ENCODE measurements at places on chromosomes 4 and X.

DNA sequence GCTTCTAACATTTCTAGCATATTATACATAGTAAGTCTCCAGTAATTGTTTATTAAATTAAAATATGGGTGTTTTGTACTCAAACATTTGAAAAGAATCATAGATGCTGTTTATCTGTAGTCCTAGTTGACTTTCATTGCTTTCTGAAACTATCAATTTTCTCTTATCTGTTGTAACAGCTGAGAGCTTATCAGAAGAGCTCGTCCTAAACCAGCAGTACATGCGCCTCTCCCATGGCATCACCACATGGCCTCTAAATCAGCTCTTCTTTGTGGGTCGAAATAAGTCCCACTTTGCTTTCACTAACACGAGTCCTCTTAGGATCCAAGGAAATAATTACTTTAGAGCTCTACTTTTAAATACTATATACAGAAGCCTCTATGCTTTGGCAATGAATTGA is 55.1 kb downstream of the PPP3CA start:
- DNase-seq: no peak

- DNase-seq: no peak
These were observed 121.0 kb upstream of the TEX13D start for GRCh38 chrX:124211312-124211942.

- DNase-seq: no peak
These were observed 59.3 kb upstream of the UBQLN2 start for GRCh38 chrX:56503941-56504673.

- DNase-seq: no peak
These were observed 235.7 kb downstream of the NKX6-1 start for GRCh38 chr4:84263415-84263814.

DNA sequence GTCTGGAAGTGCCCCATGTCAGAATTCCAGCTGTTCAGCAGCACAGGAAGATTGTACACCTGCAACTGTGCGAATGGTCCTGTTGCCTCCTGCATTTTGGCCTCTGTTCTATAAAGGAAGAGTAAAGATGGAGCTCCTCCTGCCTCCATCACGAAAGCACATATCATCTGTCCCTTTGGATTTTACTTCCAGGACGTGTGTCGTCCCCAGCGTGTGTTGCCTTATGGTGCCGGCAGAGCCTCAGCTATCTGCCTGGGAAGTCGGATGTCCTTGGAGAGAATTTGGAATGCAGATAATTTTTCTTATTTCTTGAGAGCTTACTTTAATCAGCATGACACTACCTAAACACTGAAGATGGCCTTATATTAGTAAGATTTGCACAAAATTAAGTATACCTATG is 97.7 kb downstream of the GATB start:
- DNase-seq: no peak

DNA sequence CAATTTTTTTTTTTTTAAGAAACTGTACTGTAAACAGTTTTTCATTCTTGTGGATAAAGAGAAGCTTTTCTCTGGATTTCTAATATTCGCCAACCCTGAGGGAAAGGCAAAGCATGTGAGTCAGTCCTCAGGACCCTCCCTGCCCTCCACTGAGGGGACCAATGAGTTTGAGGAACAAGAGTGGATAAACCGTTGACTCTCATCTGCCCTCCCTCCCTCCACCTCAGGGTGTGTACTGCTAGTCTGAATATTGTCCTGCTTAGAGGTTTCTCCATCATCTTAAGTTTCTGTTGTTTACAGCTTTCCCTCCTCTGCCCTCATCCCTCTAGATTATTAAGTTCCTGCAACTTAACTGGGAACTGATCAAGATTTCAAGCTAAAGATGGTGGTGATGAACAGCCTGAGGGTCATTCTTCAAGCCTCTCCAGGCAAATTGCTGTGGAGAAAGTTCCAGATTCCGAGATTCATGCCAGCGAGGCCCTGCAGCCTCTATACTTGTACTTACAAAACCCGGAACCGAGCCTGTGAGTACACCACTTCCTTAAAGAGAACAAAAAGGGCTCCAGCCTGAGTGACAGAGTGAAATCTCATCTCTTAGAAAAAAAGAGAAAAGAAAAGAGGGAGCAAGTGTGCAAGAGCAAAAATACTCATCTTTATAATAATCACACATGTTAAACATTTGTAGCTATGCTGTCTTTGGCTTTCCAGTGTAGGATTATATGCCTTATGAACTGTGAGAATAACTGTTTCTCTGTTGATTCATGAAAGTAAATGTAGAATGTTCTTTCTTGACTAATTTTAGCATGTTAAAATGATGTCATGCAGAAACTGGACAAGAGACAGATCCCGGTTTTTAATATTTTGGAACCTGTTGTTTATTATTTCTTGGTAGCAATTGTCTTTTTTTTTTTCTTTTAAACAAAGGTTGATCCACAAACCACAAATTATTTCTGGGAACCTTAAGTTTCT is 11.9 kb downstream of the CA5B start:
- DNase-seq: no peak

DNA sequence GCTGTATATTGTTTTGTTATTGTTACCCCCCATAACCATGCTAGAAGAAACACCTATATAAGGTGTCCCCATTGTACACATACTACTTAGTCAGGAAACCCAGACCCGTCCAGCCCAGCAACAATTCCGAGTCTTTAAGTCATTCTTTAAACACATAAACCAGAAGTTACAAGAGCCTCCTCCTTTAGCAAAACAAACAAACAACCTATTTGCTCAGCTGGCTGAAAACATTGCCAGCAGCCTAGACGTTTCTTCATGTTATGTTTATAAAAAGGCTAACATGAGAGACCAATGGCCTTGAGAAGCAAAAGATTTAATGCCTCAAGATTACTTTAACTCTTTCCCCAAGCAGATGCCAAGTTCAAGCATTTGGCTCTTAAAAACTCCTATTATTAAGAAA is 1.4 kb downstream of the ACOX3 start:
- no peak for DNase-seq

DNA sequence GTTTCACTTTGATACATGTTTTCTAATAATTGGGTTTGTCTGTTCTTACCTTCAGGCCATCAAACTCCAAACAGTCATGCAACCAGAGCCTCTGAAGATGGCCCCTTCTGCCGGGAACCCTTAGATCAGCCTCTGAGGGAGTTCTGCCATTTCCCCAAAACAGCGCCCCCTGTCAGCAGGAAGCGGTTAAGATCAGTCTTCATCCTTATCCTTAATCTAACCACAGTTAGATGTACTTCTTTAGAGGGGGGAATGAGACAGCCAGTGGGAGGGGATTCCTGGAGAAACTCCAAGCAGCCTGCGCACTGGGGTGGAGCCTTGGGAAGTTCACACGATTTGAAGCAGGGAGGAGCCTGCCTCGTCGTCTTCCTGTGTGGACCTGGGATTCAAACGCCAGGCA is 185.4 kb downstream of the INPP4B start:
- DNase-seq: no peak

- DNase-seq: no peak
These were observed 37.0 kb downstream of the GUCY1A1 start for GRCh38 chr4:155703486-155704247.

- DNase-seq: no peak
These were observed 356.8 kb upstream of the PCDH10 start for GRCh38 chr4:132792310-132792709.

GRCh38 chr4:47498899-47499298 is 13.8 kb downstream of the ATP10D start:
- DNase-seq: no peak

- no peak for DNase-seq
These were observed 64.2 kb downstream of the SPINK2 start for GRCh38 chr4:56757261-56757746.

DNA sequence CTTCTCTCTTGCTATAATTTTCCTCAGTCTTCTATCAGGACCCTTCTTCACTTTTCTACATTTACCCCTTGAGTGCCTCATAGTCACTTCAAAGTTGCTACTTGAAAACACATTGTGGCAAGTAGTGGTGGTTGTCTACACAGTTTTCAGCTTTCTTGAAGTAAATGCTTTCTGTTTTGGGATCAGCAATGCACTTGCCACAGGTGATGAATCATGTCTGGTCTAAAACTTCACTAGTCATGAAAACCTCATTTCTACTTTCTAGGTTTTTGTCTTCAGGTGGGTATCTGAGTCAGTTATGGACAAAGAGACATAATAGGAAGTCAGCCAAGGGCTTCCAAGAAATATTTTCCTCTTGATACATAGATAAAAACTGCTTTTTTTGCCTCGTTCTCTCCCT is 359.2 kb downstream of the CCSER1 start:
- no peak for DNase-seq

DNA sequence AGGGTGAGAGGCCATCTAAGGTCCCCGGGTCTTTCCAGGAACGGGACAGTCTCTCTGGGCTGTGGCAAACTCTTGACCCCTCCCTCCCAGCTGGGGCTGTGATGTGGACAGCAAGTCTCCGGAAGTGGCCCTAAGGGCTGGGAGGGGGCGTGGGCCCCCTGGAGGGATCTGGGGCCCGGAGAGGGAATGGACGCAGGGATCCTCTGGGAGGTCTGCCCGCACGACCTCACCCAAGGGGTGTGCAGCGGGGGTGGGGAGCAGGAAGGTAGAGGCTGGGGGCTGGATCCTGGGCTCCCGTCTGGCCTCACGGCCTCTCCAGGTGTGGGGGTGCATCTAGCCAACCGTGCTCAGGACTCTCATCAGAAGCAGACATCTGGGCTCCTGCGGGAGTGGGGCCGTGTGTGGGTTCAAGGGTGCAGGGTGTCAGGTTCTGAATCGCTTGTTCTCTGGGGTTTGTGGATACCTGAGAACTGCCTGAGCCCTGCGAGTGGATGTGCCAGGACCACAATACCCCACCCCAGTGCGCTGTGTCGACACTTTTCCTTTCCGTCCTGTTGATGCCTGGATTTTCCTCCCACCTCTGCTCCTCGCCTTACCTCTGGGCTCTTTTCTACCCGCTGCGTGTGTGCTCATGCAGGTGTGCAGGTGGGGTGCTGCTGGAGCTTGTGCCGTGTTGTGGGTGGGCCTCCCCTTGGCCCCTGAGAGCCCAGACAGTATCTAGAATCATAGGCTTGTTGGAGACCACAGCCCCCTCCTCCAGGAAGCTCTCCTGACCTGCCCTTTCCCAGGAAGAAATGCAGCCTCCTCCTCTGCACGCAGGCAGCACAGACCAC is 915 bp downstream of the CPZ start:
- DNase-seq: no peak

DNA sequence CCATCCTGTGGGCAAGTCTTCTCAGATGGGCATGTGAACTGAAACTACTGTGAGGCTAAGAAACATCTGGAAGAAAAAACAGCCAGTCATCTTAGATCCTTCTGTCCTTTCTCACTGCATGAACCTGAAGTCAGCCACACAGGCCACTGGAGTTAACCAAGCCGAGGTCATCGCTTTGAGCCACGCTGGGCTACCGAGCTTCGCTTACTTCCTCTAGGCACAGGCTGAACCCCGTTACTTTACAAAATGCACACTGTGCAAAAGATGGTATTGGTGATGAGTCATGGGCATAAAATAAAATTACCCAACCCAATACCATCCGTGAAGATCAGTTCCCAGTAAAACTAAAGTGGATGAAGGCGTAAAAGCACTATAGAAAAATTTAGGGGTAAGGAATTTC is 86.2 kb downstream of the MTMR1 start:
- no peak for DNase-seq

- no peak for DNase-seq
These were observed 45.0 kb downstream of the SLC9A7 start for GRCh38 chrX:46713672-46714490.

GRCh38 chr4:36773467-36773866 is 471.1 kb upstream of the NWD2 start:
- DNase-seq: no peak

DNA sequence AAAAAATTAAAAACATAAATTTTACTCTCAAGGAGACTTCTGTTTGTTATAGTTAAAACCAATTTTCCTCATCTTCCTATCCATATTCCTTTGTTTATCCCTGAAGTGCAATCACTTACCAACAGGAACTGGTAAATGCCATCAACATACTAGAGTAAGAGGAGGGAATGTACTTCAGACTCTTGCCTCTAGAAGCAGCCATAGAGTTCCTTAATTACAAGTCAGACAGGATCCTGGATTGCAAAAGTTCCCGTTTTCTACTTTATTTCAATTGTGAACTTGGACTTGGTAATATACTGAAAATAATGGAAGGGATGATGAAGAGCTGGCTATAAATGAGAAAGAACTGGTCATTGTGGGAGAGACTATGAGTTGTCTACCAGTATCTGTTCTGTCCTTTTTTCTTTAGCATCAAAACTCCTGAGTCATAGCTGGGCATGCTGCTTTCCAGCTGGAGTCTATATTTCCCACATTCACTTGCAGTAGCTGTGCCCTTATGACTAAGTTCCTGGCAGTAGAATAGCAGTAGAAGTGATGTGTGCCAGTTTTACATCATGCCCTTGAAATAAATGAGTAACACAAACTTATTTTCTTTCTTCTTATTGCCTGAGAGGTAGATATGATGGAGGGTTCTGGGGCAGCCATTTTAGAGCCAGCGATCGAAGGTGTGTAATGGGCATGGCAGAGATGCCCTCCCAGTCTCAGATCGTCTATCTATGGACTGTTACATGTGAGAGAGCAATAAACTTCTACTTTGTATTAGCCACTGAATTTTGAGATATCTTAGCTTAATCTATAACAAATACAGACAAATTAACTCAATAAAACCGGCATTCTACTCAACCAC is 26.8 kb upstream of the SPARCL1 start:
- no peak for DNase-seq

GRCh38 chr4:167265231-167265630 is 30.9 kb upstream of the SPOCK3 start:
- DNase-seq: no peak

DNA sequence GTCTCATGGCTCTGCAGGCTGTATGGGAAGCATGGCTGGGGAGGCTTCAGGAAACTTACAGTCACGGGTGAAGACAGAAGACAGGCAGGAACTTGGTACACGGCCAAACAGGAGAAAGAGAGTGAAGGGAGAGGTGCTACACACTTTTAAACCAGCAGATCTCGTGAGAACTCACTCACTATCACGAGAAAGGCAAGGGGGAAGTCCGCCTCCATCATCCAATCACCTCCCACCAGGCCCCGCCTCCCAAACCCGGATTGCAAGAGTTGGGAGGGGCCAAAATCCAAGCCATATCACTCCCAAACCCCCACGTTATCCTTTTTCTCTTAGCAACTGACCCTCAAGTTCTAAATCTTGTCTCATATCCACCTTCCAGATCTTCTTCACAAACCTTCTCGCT is 1710.5 kb upstream of the TENM3 start:
- DNase-seq: no peak

GRCh38 chr4:14404730-14405129 is 597.6 kb upstream of the CPEB2 start:
- no peak for DNase-seq

DNA sequence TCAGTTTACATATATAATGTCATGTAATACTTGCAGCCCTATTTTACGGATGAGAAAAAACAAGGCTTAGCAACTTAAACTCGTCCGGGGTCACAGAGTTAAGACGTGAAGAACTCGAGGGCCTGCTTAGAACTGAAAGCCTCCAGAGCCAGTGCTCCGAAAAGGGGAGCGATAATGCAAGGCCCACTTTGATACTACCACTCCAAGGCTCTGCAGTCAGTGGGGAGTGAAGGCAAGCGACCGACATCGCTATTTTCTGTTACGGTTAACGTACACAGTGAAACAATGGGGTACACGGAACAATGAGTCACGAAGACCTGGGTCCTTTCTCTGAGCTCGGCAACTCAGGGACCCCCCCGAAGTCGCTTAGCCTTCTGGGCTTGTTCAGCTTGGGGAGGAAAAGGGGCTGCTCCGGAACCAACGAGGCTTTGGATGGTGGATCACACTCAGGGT is 965 bp downstream of the PPA2 start:
- DNase-seq: no peak
